HCEC 1CT (cell line): ENCODE measurements at places on chromosomes 11 and 22.

DNA sequence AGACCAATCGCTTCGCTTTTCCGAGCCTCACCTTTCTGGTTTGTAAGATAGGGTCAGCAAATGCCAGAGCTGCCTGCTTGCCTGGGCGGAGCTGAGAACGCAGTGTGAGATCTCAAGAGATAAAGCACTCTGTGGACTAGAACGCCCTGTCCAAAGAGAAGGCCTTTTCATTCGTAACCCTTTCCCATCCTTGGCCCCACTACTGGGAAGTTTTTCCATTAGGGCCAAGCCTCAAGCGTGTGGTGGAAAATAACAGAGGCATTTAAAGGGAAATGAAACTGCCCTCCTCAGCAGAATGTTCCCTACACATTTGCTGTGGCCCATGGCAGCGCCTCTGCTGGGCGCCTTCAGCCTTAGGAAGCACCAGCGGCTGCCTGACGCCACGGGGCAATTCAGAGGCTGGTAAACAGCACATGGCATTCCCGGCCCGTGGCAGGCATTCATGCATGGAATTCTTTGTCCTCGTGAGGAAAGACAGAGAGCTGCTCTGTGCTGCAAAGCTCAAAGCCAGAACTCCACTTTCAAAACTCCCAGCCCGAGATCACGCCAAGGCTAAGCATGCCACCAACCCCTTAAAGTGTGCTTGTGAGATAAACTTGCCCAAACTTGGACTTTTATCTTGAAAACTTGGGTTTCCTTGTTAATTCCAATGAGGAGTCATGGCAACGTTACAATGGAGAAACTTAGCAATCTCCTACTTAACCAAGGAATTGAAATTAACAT is 38.1 kb downstream of the AHNAK start:
- peak; percentile 47 for DNase-seq

GRCh38 chr11:101096036-101096704 is 33.4 kb downstream of the PGR start:
- no peak for DNase-seq

DNA sequence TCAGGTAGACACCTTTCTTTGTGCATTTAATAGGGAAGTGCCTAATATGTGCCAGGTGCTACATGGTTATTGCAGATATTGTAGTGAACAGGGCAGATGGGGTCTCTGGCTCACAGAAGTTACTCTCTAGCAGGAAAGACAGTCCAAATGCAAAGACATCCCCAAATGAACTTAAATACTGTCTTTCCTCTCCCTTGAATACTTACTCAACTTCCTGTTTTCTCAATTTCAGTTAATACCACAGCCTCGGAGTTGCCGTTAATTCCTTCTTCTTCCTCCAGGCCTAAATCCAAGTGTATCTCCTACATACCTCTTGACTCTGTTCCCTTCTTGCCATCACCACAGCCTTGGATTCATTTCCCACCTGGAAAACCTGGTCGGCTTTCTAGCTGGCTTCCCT is 134.3 kb upstream of the SESN3 start:
- DNase-seq: no peak

DNA sequence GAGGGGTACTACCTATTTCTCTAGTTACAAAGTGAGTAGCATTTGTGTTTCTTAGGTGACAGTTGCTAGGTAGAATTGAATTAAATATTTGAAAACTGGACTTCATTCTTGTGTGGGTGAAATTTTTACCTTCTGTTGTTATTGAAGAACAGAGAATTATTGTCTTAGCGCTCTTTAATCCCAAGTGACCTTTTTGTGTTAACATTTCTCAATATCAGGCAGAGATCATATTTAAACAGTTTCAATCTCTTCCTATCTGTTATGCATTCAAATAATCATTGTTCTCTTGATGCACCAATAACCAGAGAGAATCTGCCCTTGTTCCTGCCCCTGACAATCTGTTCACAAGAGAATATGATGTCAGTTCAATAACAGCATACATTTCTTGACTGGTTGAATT is 14.2 kb downstream of the KMT2A start:
- DNase-seq: no peak

- DNase-seq: no peak
Observed at GRCh38 chr11:79768343-79768742, 327.5 kb upstream of the TENM4 start.

DNA sequence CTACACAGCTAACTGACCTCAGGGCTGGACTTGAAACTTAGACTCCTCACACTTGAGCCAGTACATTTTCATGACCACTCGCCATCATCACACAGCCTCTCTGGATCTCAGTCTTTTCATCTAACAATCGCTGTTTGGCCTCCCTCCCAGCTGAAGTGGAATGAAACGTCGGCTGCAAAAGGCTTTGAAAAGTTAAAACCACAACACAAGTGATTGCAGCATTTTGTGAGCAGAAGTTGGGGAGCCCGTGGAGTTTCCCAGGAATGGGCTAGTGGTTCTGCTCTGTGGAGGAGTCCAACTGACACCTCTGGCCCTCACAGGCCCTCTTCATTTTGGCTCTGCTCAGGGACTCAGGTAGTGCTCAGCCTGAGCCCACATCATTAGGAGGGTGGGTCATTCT is 35.9 kb upstream of the TRIM29 start:
- DNase-seq: no peak
